NCI-H1105 (cell line): ENCODE measurements at places on chromosomes 7 and 10.

- no peak for DNase-seq
Observed at GRCh38 chr7:12244129-12244528, 33.0 kb downstream of the TMEM106B start.

DNA sequence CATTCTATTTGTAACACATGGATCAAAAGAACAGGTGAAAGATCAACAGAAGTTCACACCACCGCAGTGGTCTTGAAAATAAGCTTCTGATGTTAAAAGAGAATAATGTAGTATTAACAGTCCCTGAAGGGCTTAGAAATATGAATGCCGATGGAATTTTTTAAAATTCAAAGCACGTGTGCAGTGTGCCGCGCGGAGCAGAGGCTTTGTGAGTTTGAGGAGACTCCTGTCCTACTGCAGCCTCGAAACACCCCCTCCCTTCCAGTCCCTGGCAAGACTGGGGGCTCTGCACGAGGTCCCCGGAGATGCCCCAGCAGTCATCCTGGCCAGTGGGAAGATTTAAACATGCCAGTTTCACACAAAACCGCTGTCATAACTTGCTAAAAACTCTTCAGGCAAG lies 196.6 kb downstream of the DIP2C start:
- DNase-seq: no peak

DNA sequence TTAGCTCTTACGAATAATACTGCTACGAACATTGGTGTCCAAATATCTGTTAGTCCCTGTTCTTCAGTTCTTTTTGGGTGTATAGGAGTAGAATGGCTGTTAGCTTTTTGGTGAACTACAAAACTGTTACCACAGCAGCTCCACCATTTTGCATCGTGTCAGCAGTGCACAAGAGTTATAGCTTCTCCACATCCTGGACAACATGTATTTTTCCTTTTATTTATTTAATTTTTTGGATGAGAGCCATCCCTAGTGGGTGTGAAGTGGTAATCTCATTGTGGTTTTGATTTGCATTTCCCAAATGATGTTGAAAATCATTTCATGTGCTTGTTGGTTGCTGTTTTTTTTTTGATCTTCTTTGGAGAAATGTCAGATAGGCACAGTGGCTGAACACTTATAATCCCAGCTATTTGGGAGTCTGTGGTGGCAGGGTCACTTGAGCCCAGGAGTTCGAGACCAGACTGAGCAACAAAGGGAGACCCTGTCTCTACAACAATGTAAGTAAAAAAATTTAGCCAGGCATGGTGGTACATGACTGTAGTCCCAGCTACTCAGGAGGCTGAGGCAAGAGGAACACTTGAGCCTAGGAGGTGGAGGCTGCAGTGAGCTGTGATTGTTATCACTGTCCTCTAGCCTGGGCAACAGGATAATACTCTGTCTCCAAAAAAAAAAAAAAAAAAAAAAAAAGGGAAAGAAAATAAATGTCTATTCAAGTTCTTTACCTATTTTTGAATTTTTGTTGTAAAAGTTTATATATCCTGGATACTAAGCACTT lies 31.7 kb downstream of the TRIM24 start:
- no peak for DNase-seq

DNA sequence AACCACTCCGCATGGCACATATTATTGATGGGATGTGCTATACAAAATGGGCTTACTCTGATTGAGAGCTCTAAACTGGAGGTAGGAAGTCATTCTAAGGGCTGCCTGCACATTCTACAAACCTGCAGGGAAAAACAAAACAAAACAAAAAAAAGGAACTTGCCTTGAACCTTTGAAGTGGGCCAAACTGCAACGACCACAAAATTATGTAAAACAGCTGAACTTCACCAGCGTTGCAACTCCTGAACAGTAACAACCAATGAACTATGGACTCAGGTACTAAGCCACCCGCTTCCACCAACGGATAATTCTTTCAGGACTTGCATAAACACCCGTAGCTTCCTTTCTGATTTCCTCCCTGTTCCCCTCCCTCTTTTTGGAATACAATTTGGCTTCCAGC lies 80.4 kb downstream of the ZNF248 start:
- DNase-seq: no peak

GRCh38 chr10:77104459-77104980 lies 533.1 kb downstream of the KCNMA1 start:
- no peak for DNase-seq

- no peak for DNase-seq
Observed at GRCh38 chr10:15432266-15432665, 61.2 kb upstream of the FAM171A1 start.

- no peak for DNase-seq
Observed at GRCh38 chr7:121563177-121563576, 167.1 kb upstream of the FAM3C start.

- DNase-seq: no peak
Observed at GRCh38 chr7:115447495-115447894, 525.6 kb downstream of the MDFIC start.

GRCh38 chr10:87750817-87751216 lies 67.2 kb downstream of the ATAD1 start:
- no peak for DNase-seq

DNA sequence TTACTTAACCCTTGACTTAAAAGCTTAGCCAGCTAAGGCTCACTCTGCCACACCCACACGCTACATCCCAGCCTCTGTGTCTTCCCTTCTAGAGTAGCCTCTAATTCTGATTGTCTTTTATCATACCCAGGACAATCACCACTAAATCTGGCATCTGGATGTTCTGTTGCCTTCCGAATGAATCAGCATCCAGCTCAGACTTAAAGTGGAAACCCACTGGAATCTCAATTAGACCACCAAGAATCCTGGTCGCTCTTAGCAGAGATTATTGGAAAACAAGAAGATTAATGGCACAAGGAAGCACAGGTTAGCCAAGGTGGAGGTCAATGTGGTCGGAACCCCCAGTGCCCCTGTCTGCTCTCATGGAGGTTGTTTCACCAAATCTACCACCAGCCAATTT lies 404.2 kb upstream of the FOXK1 start:
- no peak for DNase-seq

- DNase-seq: no peak
Observed at GRCh38 chr10:3785851-3786271, 852 bp upstream of the KLF6 start.

GRCh38 chr7:30984359-30985107 lies 20.8 kb downstream of the GHRHR start:
- DNase-seq: no peak

DNA sequence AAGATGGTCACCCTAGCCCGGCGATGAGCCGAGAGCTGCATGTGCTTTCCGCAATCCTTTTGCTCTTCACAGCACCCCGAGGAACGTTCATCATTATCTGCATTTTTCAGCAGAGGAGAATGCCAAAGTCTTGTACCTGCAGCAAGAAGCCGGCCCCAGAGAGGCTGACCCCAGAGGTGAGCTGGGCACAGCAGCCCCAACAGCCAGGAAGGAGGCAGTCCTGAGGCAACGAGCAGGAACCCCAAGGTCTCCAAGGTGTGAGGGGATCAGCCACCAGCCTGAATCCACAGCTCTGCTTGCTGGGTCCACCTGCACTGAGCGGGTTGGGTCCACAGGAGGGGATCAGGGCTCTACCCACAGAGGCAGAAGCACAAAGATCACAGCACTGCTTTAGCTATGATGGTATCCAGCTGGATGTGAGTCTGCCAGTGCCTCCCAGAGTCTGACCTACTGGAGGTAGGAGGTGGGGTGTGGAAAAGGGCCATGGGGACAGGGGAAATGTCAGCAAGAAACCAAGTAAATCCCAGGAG lies 16.8 kb upstream of the GDF10 start:
- no peak for DNase-seq

DNA sequence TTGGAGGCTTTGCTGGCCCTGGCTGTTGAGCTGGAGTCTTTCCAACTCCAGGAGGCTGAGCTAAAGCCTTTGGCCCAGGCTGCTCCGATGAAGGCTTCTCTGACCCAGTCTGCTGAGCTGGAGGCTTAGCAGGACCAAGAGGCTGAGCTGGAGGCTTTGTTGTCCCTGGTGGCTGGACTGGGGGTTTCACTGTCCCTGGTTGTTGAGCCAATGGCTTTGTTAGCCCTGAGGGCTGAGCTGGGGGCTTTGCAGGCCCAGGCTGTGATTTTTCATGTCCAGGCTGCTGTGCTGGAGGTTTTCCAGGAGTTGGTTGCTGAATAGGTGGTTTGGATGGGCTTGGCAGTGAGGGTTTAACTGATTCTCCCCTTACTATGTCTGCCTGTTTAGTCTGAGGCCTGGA lies 7.3 kb downstream of the PCLO start:
- no peak for DNase-seq

DNA sequence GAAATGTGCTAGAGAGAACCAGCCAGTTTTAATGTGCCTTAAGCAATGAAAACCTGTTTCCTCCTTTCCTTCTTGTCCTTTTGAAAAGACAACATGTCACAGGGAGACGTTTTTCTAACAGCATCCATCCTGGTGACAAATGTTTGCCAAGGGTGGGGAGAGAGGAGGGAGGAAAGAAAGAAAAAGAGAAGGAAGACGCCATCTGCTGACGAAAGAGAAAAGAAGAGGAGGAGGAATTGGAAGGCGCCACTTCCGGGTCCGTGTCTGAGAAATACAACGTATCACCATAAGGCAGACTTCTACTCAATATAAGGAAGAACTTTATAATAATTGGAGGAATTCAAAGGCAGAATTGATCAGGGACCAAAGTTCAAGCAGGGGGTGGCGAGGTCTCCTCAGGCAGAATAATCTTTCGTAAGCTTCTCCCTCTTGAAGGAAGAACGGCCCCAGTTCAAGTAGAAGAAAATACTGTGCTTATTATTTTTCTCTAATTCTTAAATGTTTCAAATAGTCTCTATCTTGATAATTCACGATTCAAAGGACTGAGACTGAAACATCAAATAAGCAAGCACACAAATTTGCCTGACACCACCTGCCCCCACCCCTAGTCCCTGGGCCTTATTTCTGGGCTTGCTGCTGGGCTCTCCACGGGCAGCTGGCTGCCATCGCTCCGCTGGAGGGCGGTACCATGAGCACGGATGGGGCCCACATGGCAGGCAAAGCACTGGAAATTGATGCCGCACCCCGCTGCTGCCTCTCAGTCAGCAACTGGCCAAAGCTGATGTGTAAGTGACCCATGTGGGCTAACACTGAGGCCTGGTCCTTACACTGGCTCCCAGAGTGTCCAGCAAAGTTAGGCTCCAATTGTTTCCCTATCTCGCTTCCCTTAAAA lies 273.7 kb upstream of the KLF14 start:
- DNase-seq: peak; percentile 23

- DNase-seq: no peak
Observed at GRCh38 chr7:92598310-92598981, 8.3 kb upstream of the FAM133B start.

DNA sequence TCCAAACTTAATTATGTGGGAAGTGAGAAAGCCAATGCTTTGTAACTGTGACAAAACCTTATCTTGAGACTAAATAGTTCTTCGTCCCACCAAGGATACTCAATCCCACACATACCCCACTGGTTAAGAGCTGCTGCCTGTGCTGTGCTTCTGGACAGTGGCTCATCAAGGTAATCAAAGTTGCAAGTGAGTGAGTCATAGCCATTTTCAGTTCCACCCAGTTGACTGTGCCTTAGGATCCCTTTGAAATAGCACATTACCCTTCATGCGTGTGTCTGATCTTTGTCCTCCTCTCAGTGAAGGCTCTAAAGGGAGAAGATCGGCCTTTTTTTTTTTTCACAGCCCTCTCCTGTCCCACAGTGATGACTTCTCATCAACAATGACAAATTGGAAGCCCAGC lies 706.0 kb upstream of the AUTS2 start:
- DNase-seq: no peak

- DNase-seq: no peak
Observed at GRCh38 chr10:124579011-124579399, 117.4 kb downstream of the LHPP start.

DNA sequence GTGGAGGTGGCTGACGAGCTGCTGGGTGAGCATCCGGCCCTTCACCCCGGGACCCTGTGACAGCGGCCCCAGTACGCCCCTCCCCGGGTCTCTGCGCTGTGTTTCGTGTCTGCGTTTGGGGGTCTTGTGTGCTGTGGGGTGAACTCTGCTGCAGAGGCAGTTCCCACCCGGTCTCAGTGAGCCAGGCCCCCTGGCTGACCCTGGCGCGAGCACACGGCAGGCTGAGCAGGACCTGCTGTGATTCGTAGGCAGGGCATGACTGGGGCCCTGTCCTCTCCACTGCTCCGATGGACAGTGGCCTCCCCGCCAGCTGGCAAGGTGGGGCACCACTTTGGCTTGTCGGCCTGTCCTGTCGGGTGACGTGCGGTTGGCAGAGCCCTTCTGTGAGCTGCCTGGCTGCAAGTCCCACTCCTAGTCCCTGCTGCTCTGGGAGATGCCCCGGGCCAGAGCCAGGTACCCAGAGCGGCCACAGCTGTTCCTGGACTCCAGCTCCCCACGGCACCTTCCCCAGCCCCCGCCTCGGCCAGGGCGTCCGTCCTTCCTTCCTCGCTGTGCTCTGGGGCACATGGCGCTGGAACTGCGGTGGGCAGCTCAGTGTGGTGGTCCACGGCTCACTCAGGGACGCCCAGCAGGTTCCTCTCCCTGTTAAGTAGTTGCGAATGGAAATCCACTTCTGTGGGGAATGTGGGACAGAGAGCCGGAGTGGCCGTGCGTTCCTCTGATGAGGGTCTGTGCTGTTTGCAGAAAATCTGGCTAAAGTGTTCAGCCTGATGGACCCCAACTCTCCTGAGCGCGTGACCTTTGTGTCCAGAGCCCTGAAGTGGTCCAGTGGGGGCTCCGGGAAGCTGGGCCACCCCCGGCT lies 10.5 kb downstream of the GET4 start:
- DNase-seq: no peak

- no peak for DNase-seq
Observed at GRCh38 chr7:74428023-74428422, 25.7 kb upstream of the GTF2IRD1 start.

- DNase-seq: no peak
Observed at GRCh38 chr10:120982507-120982906, 131.3 kb downstream of the WDR11 start.

DNA sequence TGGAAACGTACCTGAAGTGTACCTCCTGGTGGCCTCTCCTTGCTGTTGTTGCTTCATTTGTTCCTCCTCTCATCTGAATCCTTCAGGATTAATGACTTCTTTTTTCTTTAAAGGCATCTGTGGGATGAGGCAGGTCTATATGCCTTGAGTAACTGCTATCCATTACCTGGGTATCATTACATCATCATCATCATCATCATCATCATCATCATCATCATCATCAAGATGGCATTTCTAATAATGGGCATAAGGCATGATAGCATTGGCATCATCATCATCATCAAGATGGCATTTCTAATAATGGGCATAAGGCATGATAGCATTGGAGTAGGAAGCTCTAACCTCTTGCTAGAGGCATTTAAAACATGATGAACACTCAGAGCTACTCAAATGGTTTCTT lies 59.9 kb downstream of the CFAP58 start:
- DNase-seq: no peak

DNA sequence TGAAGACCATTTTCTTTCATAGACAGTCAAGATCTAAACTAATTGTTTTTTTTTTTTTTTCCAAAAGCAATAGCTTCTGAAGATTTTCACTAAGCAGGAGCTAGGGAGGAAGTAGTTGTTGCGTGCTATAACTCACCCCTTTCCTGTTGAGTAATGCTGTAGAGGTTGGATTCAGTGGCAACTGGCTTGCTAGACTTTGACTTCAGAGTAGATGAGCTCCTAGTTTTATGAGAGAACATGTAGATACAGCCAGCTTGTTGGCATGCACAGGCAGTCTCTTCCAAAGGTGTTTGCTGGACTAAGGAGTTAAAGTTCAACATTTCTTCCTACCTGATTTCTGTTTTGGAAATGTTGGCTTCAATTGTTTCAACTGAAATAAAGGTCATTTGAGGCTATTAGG lies 66.2 kb upstream of the MXI1 start:
- no peak for DNase-seq
